ENCODE measurements at places on chromosomes 11 and 22. TPM values are rescaled to one million over a fixed set of nuclear protein-coding genes. Genes with fewer than 3 reads are reported as not detected.

Gene OR52I1
- not detected for total RNA-seq

Gene GSTT2
- 1.5 TPM for total RNA-seq

Gene CDC45
- 59.7 TPM for total RNA-seq

Gene F2
- not detected for total RNA-seq

Gene WNT7B
- 15.0 TPM for total RNA-seq

Gene KLHL35
- total RNA-seq, result not detected

Gene AAMDC
- 7.5 TPM for total RNA-seq

Gene GTPBP1
- total RNA-seq, result 28.8 TPM

Gene MS4A15
- not detected for total RNA-seq

DNA sequence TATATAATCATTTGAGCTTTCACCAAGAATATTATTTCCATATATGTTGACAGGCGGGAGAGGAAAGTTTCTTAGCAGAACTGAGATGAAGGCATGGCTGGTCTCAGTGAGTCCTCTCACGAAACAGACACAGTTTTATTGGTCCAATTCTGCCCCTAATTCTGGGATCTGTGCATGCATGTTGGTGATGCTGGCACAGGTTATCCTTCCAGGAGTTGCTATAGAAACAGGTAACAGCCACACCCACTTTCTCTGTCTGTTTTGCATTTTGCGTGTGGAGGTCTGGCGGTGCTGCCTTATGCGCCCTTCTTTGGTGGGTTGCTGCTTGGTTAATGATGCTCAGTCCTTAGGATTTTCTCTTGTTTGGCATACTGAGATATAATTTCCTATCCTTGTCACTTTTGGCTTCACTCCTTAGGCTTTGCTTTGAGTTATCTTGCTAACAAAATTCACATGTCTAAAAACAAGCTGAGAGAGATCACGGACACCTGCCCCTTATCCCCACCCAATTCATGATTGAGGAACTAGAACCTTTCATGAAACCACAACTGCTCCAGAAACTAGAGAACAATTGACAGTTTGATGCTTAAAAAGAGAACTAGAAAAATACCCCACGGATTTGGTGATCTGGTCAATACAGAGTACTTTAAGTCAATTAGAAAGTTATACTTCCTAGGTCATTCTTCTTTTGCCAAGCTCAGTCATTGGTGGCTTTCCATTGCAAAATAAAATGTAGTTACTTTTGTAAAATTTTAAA, 189.3 kb downstream of the FAT3 start:
- no peak for DNase-seq

- no peak for DNase-seq
Observed at GRCh38 chr11:76702336-76703128, 32.0 kb upstream of the LRRC32 start.

- DNase-seq, result peak; percentile 94
Observed at GRCh38 chr22:47631571-47632102, 869.2 kb downstream of the TBC1D22A start.

DNA sequence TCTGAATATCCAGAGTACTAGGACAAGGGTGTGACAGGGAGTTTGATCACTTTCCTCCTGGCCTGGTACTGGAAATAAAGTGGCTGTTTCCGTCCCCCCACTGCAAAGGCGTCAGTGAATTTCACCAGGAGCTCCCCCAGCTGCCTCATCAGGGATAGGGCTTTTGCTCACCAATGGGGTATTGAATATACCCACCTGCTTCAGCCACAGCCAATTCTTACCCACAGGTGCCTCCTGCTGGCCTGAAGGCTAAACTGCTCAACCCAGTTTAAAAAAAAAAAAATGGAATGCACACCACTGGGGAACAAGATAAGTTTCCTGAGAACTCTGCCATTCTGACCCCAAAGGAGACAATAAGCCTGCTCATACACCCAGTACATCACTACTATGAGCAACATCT, 65.3 kb upstream of the MS4A8 start:
- DNase-seq, result peak; percentile 29

GRCh38 chr11:36126678-36127077, 162.5 kb downstream of the COMMD9 start:
- DNase-seq, result no peak

- no peak for DNase-seq
Observed at GRCh38 chr22:40039482-40040115, 44.8 kb downstream of the FAM83F start.

- no peak for DNase-seq
Observed at GRCh38 chr11:75276686-75277085, 36.1 kb downstream of the TPBGL start.

DNA sequence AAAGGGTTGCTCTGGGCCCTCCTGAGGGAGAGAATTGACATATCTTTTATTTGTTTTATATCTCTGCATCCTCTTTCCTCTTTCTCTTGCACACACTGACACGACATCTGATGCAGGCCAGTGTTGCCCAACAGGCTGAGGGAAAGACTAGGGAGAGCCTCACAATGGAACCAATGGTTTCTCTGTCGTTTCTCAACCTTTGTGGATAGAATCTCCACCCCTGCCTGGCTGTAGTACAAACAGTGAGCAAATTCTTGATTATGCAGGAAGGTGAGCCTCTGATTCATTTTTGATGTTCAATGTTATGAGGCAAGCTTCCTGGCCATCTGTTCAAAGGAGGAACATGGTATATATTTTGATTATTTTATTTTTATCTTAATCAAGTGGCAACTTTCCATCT, 49.8 kb upstream of the PLET1 start:
- DNase-seq, result peak; percentile 39

DNA sequence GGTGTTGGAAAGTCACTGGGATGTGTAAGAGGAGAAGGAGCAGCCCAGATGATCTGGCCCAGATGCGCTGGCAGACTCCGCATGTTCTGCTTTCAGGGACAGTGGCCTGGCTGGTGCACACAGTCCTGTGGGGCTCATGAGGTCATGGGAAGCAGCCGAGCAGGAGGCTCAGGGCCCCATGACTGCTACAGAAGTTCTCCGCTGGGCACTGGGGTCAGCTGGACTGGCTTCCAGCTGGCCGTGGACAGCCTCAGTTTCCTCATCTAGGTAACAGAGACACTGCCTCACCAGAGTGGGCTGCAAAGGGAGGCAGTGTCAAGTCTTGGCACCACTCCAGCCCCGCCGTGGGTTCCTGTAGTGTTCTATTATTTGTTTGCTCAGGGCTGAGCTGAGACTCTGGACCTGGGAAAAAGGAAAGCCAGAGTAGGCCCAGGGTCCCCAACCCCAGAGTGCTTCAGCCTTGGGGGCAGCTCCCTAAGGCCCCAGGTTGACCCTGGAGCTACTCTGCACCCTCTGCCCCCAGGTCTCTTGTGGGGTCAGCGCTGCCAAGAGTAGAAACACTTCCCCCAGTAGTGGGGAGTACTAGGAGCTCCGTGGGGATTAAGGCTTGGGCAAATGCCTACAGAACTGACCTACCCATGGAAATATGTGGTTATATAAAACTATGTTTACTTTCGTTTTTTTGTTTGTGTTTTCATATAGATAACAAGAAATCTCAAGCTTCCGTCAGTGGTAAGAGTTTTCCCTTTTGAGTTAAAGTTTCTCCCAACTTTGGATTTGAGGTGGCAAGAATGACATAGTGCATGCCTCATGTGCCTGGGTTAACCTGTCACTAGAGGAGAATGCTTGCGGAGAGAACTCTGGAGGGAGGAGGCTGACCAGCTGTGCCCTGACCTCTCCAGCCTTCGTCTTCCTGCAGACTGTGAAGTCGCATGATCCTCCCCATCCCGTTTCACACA, 45.3 kb downstream of the MED15 start:
- no peak for DNase-seq

- no peak for DNase-seq
Observed at GRCh38 chr11:123892031-123892430, 6.6 kb upstream of the TMEM225 start.

GRCh38 chr11:62601122-62601371, 618 bp downstream of the MTA2 start:
- no peak for DNase-seq

DNA sequence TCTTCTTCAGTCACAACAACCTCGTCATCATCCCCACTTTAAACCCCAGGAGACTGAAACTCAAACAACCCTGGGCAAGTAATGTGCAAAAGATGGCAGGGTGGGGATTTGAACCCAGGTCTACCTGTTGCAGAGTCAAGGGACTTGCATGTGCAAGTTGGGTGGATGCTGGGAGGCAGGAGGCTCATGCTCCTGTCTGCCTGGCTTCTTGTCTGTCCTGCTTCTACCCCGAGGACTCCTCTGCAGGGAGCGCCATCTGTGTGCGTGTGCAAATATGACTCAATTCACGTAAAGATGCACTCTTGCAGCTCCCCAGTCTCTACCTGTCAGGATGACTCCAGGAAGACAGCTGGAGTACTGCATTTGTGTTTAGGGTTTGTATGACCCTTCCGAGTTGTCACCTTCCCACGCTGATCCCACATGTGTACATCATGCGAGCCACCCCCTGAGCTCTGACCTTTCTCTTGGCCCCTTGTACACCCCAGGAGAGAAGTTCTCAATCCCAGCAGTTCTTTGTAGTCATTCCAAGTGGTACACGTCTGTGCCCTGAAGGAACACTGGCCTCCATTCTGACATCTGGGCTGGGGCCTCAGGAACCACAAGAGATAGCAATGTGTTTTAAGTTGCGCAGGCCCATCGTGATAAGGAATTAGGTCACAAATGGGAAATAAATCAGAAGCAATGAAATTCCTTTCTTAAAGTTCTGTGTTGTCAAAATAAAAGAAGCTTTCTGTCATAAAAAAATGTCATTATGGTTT, 95.7 kb downstream of the CWC15 start:
- no peak for DNase-seq

GRCh38 chr11:23201936-23202522, 341.8 kb upstream of the CCDC179 start:
- DNase-seq, result no peak

GRCh38 chr11:63489879-63490278, 1.1 kb downstream of the PLAAT5 start:
- no peak for DNase-seq

DNA sequence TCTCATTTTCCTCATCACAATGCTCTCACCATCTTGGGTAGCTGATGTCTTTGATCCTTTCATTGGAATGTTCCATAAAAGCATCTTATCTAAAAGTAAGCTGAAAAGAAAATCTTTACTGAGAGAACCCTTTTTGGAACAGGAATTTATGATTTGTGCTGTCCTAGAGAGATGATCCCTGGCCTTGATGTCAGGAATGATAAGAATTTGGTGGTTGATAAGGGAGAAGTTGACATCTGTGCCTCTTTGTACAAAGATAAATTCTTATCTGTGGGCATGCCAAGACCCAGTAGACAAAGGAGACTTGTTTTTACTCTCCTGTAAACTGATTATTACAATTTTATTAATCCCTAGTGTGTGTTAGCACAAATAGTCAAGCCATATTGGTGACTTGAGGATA, 36.9 kb downstream of the NAALAD2 start:
- no peak for DNase-seq

- no peak for DNase-seq
Observed at GRCh38 chr22:37237371-37238268, 6.4 kb downstream of the RAC2 start.

GRCh38 chr11:36631774-36632173, 33.7 kb upstream of the RAG2 start:
- DNase-seq, result no peak
